Thoracic aorta (tissue), 2 donors: ENCODE measurements at places on chromosomes 6 and 20.
A peak's percentile ranks its signal among the peaks of the same experiment; 100 is the strongest.

DNA sequence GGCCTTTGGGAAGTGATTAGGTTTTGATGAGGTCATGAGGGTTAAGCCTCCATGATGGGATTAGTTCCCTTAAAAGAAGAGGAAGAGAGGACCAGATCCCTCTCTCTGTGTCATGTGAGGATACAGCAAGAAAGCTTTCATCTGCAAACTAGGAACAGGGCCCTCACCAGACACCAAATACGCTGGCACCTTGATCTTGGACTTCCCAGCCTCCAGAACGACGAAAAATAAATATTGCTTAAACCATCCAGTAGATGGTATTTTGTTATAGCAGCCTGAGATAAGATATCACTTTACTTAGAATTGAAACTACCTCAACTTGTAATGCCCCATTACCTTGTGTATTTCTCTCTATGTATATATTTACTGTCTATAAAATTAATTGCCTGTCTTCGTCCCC is 65.4 kb upstream of the NNAT start:
- H3K36me3 ChIP-seq: no peaks in the 10 kb centered on the region
- no peak overlapping the region for H3K4me3 ChIP-seq
- no peaks in the 10 kb centered on the region for H3K4me1 ChIP-seq
- H3K27me3 ChIP-seq: no peaks in the 10 kb centered on the region

DNA sequence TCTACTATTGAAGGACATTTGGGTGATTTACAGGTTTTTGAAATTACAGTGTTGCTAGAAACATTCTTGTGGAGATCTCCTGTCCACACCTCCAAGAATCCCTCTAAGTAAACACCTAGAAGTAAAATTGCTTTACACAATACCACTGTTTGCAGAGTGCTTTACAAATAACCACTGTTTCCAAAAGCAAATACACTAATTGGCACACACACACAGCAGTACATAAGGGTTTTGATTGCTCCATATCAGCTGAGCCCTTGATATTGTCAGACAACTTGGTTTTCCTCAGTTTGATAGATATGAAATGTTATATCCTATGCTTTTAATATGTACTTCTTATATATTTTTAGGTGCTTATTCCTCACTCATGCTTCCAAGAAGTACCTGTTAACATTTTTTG is 6.3 kb downstream of the HMGN4 start:
- H3K36me3 ChIP-seq: peaks cover 4% of the 10 kb centered on the region
- H3K4me3 ChIP-seq: no peak overlapping the region

DNA sequence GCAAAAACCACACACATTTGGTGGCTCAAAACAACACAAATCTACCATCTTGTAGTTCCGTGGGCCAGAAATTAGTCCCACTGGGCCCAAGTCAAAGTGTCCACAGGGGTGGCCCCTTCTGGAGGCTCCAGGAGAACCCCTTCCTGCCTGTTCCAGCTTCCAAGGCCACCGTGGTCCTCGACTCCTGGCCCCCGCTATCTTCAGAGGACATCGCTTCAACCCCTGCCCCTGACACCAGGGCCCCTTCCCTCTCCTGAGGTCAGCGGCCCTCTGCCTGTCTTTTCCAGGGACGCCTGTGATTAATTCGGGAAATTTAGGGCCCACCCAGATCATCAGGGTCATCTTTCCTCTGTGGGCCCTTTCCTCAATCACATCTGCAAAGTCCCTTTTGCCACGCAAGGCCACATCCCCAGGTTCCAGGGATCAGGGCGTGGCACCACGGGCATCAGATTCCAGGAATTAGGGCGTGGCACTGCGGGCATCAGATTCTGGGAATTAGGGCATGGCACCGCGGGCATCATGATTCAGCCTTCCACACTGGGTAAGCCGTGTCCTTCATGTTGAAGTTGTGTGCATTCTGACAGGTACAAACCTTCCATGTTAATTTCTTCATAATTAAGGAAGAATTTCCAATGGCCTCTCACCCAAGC is 59.9 kb upstream of the SMOC2 start:
- peaks cover 60% of the 10 kb centered on the region for H3K4me1 ChIP-seq
- no peak overlapping the region for H3K4me3 ChIP-seq
- no peaks in the 10 kb centered on the region for H3K27me3 ChIP-seq
- H3K27ac ChIP-seq: no peak overlapping the region
- no peaks in the 10 kb centered on the region for H3K36me3 ChIP-seq

DNA sequence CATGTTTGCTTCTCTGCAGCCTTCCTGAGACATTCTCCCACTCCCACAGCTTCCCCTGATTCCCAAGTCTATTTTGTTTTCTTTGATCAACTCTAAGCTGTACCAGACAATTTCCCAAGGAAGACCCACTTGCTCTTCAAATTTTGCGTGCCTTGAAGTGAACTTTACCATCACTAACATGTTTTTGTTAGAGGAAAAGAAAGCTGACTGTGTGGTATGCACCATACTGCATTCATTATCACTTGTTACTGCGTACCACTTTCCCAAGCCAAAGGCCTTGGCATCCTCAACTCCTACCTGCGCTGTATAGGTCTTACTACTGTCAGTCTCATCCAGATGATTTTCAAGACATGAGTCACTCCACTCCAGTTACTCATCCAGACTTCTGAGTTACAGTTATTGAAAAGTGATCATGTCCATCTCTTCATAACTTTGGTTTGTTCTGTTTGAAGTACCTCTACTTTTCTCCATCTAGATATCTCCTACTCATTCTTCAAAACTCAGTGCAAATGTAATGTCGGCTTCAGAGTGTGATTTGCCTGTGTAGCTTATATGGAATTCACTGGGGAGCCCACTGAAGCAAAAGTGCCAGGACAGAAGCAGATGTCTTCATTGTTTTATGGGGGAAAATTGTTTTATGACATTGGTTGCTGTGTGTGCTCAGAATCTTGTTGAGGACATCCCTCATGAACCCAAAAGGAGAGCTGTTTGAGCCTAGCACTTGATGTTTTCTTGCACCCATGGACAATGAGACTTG is 5.2 kb downstream of the RPS12 start:
- H3K36me3 ChIP-seq: peaks cover 28% of the 10 kb centered on the region
- H3K4me3 ChIP-seq: no peak overlapping the region
- no peak for DNase-seq
- no peaks in the 10 kb centered on the region for H3K27me3 ChIP-seq
- no peak overlapping the region for H3K27ac ChIP-seq
- H3K4me1 ChIP-seq: peaks cover 19% of the 10 kb centered on the region

DNA sequence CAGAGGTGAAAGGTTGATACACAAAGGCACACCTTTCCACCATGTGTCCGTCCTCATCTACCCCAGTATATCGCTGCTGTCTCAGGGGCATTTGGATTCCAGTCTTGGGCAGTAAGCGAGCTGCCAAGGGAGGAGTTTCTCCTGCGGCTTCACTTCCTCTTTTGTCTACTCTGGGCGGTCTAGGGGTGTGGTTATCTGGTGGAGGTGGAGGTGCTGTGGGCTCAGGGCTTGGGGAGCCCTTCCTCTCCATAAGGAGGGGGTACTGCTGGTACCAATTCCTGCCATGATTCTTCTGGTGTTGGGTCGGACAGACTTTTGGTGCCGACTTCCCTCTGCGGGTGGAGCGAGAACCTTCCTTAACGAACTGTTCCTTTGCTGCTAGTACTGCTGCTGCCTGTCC is 31.9 kb upstream of the FABP7 start:
- H3K4me3 ChIP-seq: no peak overlapping the region
- H3K27ac ChIP-seq: no peak overlapping the region
- DNase-seq: no peak
- H3K36me3 ChIP-seq: no peaks in the 10 kb centered on the region
- no peaks in the 10 kb centered on the region for H3K27me3 ChIP-seq

- DNase-seq: no peak
- no peak overlapping the region for H3K27ac ChIP-seq
- no peak overlapping the region for H3K4me3 ChIP-seq
- no peaks in the 10 kb centered on the region for H3K4me1 ChIP-seq
- H3K36me3 ChIP-seq: no peaks in the 10 kb centered on the region
- no peaks in the 10 kb centered on the region for H3K27me3 ChIP-seq
Observed at GRCh38 chr6:45297320-45297719, 30.8 kb upstream of the RUNX2 start.

- DNase-seq: no peak
- H3K4me1 ChIP-seq: peaks cover 36% of the 10 kb centered on the region
- no peaks in the 10 kb centered on the region for H3K36me3 ChIP-seq
- H3K27me3 ChIP-seq: no peaks in the 10 kb centered on the region
Observed at GRCh38 chr6:16698997-16699868, 62.0 kb downstream of the ATXN1 start.

DNA sequence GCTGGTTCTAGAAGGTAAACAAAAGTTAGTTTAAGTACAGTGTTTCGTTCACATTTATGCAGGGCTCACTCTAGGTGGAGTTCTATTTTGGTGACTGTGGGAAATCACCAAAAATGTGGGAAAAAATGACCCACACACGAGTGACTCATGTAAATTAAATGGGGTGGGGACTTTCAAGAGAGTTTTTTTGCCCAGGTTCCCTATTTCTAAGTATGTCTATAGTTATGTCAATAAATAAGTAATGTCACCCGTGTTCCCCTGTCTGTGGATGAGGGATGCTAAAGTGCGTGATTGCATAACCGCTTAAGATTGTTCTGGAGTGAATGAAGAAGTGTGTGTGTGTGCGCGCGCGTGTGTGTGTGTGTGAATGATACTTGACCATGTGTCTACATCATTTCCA is 69.1 kb downstream of the MYB start:
- no peak overlapping the region for H3K4me3 ChIP-seq
- H3K4me1 ChIP-seq: no peaks in the 10 kb centered on the region

GRCh38 chr6:36963451-36964290 is 9.1 kb downstream of the PI16 start:
- no peak for DNase-seq
- H3K36me3 ChIP-seq: peaks cover 13% of the 10 kb centered on the region
- no peak overlapping the region for H3K27ac ChIP-seq
- no peak overlapping the region for H3K4me3 ChIP-seq
- no peaks in the 10 kb centered on the region for H3K4me1 ChIP-seq

DNA sequence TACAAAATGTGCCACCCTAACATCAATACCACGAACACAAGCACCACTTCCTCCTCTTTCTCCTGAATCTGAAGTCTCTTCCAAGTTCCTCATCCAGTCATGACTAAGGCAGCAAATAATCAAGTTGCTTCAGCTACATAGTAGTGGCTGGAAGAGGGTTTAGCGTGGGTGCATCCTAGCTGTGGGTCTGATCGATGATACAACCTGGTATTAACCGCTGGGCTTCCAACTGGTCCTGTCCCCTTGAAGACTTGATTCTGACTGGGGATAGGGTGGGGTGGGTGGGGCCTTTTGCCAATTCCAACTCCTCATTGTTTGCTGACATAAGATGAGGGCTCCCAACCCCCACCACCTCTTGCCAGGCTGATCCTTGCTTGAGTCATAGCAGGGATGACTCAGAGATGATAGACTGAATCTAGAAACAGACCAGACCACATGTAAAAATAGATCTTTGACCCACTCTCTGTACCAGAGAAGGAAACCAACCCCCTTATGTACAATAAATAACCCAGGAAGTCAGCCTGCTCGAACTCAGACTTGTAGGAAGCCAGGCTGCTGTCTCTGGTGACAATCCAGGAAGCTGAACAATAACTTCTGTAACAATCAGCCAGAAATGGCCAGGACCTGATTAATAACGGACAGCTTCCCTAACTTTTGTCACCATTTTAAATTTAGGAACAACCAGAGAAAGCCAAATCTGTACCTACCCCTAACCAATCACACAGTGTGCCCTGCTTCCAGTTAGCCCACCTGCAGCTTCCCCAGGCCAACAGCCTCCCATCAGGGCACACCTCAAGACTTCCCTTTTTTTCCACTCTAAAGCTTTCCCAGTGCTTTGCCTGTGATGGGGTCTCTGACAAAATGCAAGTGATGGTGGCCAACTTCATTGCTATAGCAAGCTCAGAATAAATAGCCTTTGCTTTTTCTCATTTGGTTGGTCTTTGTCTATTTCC is 68.9 kb upstream of the FAM184A start:
- peaks cover 24% of the 10 kb centered on the region for H3K4me1 ChIP-seq
- peak; percentile 47 for DNase-seq
- no peak overlapping the region for H3K4me3 ChIP-seq

DNA sequence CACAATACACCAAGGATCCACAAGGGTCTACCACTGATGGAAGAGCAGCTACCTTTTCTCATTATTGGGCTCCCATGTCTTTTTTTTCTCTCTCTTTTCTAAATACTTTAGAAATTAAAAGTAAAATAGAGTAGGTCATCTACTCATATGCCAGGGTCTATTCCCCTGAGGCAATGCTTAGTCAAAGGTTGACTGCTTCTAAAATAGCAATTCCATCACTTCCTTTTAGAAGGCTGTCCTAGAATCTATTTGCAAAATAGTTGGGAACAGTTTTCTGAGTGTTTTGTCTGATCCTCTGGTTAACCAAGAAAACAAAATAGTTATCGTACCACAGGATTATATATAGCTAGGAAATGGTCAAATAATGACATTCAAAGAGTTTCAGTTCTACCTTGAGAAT is 174.1 kb downstream of the COL21A1 start:
- peak; percentile 15 for DNase-seq
- H3K4me3 ChIP-seq: peak overlapping the region; percentile 50
- no peaks in the 10 kb centered on the region for H3K27me3 ChIP-seq
- H3K4me1 ChIP-seq: peaks cover 25% of the 10 kb centered on the region
- no peaks in the 10 kb centered on the region for H3K36me3 ChIP-seq
- H3K27ac ChIP-seq: peak overlapping the region; percentile 95

GRCh38 chr6:163814494-163815364 is 400.2 kb downstream of the QKI start:
- no peak overlapping the region for H3K27ac ChIP-seq
- H3K4me3 ChIP-seq: no peak overlapping the region
- H3K36me3 ChIP-seq: no peaks in the 10 kb centered on the region
- H3K27me3 ChIP-seq: no peaks in the 10 kb centered on the region

DNA sequence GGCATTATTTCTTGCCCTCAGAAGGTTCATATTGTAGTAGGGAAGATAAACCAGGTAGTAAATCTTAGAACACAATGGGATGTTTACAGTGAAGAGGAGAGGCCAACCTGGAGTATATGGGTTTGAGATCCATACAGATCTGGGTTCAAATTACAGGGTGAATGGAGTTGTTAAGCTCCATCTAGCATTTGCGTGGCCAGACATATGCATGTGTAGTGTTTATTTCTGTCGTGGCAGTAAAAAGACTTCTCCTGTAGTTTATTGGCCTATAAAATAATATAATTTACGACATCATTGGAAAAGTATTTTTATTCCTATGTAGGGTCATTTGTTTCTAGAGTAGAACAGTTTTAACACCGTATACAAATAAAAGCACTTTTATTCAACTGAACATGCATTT is 25.2 kb upstream of the TULP4 start:
- no peak overlapping the region for H3K27ac ChIP-seq
- H3K4me3 ChIP-seq: no peak overlapping the region
- H3K4me1 ChIP-seq: peaks cover 29% of the 10 kb centered on the region
- H3K36me3 ChIP-seq: no peaks in the 10 kb centered on the region

GRCh38 chr6:161348628-161348994 is 74.8 kb upstream of the AGPAT4 start:
- no peaks in the 10 kb centered on the region for H3K4me1 ChIP-seq
- H3K27ac ChIP-seq: no peak overlapping the region
- no peaks in the 10 kb centered on the region for H3K36me3 ChIP-seq
- DNase-seq: no peak
- H3K4me3 ChIP-seq: no peak overlapping the region
- no peaks in the 10 kb centered on the region for H3K27me3 ChIP-seq

GRCh38 chr6:53794137-53794719 is 577 bp upstream of the LRRC1 start:
- no peaks in the 10 kb centered on the region for H3K36me3 ChIP-seq
- no peaks in the 10 kb centered on the region for H3K27me3 ChIP-seq
- peak overlapping the region; percentile 90 for H3K4me3 ChIP-seq
- H3K4me1 ChIP-seq: no peaks in the 10 kb centered on the region
- peak overlapping the region; percentile 68 for H3K27ac ChIP-seq
- DNase-seq: no peak

GRCh38 chr6:105192707-105193465 is 13.1 kb upstream of the POPDC3 start:
- H3K27me3 ChIP-seq: no peaks in the 10 kb centered on the region
- H3K36me3 ChIP-seq: no peaks in the 10 kb centered on the region
- H3K4me3 ChIP-seq: no peak overlapping the region
- no peak for DNase-seq
- H3K4me1 ChIP-seq: no peaks in the 10 kb centered on the region
